RPMI8226 (cell line): ENCODE measurements at places on chromosomes 11 and 22.

DNA sequence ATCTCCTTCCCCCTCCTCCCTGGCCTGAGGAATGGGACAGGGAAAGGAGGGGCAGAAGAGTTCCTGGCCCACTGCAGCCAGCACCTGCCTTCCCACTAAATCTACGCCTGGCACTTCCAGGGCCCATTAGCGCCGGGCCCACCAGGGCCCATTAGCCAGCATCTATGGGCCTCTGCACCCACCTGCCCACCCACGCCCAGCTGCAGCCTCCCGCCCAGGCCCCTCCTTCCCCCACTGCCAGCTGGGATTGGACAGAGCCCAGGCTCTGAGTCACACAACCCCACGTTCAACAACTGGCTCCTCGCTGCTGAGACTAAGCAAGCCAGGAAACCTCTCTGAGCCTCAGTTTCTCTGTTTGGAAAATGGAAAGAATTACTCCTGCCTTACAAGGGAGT, 48.7 kb downstream of the CYTH4 start:
- DNase-seq: no peak

- DNase-seq: no peak
Observed at GRCh38 chr11:5226732-5227310, at the start of gene HBB. Gene HBB, minus strand, starts transcription at chr11:5227071. Its CDS starts 50 bp downstream, at chr11:5227021.

DNA sequence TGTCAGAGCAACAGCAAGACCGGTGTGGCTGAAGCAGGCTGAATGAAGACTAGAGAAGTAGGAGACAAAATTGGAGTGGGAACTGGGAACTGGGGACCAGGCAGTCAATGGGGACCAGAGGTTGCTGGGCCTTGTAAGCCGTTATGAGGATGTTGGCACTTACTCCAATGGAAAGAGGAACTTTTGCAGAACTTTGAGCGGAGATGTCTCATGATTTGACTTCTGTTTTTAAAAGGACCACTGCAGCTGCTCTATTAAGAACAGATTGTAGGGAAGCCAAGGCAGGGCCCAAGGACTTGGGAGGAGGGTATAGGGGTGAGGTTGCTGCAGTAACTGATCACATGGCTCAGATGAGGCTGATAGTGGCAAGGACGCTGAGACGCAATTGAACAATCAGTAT, 34.2 kb downstream of the IL18 start:
- DNase-seq: no peak

DNA sequence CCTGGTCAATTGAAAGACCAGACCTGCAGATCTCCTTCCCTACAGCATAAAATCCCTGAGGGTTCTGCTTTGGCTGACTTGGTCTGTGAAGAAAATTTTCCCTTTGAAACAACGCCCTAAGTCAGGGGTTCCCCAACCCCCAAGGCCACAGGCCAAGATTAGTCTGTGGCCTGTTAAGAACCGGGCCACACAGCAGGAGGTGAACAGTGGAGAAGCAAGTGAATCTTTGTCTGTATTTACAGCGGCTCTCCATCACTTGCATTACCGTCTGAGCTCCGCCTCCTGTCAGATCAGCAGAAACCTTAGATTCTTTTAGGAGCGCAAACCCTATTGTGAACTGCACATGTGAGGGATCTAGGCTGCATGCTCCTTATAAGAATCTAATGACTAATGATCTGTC, 38.2 kb downstream of the CCDC83 start:
- DNase-seq: no peak

DNA sequence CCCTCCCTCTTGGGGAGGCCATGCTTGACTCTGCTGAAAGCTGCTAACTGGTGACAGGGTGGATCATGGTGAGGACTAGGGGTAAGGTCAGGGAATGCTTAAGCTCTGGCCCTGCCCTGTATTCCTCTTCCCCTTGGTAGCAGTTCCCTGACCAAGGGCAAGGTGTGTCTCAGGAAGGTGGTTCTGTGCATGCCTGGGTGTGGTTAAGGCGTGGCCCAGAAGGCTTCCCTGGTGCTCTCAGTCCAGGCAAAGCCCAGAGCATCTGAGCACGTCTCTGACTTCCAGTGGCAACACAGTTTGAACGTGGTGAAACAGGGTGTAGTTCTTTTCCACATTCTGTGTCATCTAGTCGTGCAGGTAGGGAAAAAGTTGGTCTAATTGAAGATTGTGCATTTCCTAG, 53.1 kb upstream of the HORMAD2 start:
- no peak for DNase-seq

DNA sequence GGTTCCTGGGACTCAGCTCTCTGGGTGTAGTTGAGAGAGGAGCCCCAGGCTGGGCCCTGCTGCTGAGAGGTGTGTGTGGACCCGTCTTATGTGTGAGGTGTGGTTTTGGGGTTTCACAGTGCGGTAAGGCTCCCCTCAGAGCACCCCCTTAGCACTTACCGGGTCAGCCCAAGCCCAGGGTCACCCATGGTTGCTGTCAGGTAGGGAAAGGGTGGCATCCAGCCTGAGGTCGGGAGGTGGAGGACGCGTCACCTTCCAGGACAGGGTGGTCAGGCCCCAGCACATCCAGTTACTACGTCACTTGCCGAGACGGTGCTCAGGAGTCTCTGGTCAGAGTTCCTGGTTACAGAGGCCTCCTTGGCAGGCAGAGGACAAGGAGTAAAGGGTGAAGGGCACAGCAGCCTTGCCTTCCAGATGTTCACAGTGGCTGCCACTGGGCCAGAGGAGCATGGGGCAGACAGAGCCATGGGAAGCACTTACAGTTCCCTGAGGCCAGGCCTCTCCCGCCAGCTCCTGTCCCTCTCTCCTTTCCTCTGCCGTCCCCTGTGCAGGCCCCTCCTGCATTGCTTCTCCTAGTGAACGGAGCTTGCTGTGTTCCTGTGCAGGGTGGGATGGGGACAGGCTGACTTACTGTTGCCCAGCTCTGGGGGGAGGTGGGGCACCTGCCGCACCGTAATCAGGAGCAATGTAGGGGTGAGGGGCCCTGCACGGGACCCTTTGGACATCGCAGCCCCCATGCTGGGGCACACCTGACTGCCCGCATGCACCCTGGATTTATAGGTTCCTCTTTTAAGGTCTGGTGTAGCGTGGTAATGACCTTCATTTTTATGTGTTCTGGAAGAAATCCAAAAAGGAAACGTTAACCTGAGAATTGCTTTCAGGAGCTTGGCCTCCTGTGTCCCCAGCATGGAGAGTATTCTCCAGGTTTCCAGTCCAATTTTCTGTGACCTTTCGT, 285.9 kb downstream of the TBC1D22A start:
- DNase-seq: no peak

- no peak for DNase-seq
Observed at GRCh38 chr11:2564588-2565425, 120.0 kb downstream of the KCNQ1 start.
